Thoracic aorta endothelial cell (primary cell): ENCODE measurements at places on chromosomes 16 and 17. TPM values are rescaled to one million over a fixed set of nuclear protein-coding genes. Genes with fewer than 3 reads are reported as not detected.

ADAM11 gene
- 0.13 and 0.22 TPM in 2 replicates for total RNA-seq

CRYBA1 gene
- not detected in 2 replicates for total RNA-seq

MEAK7 gene
- total RNA-seq: 19.7 and 19.9 TPM in 2 replicates

LGALS9 gene
- 5.6 and 12.3 TPM in 2 replicates for total RNA-seq

CIBAR2 gene
- total RNA-seq: not detected in 2 replicates

RAB40B gene
- 3.9 and 7.2 TPM in 2 replicates for total RNA-seq

MYH2 gene
- total RNA-seq: not detected in 2 replicates

SALL1 gene
- total RNA-seq: under 0.01 TPM in 1 of 2 replicates, not detected in the other

DRC3 gene
- total RNA-seq: 1.3 and 1.9 TPM in 2 replicates

SSTR5 gene
- total RNA-seq: not detected in 2 replicates

GRAPL gene
- 17.2 and 21.1 TPM in 2 replicates for total RNA-seq

OR2C1 gene
- not detected in 2 replicates for total RNA-seq

NPIPB6 gene
- total RNA-seq: 3.3 TPM in 1 of 2 replicates, not detected in the other

SLC4A1 gene
- total RNA-seq: not detected in 2 replicates

PIK3R6 gene
- total RNA-seq: not detected in 2 replicates

MVP gene
- 153 and 184 TPM in 2 replicates for total RNA-seq

CCL4 gene
- total RNA-seq: not detected in 2 replicates

ENPP7 gene
- not detected in 2 replicates for total RNA-seq

MYO15B gene
- total RNA-seq: 6.3 and 11.6 TPM in 2 replicates

NPIPA2 gene
- 0.36 and 0.40 TPM in 2 replicates for total RNA-seq

GNGT2 gene
- 3.2 and 3.3 TPM in 2 replicates for total RNA-seq

RHBDL1 gene
- 0.27 and 0.29 TPM in 2 replicates for total RNA-seq

WNT9B gene
- not detected in 2 replicates for total RNA-seq
